Nasal cavity respiratory epithelium epithelial cell of viscerocranial mucosa (primary cell): ENCODE measurements at places on chromosomes 5 and 9. TPM values are rescaled to one million over a fixed set of nuclear protein-coding genes. Genes with fewer than 3 reads are reported as not detected.

The RAI14 gene
- total RNA-seq: 34.2 and 187 TPM in 2 replicates

The MZB1 gene
- 0.07 and 0.34 TPM in 2 replicates for total RNA-seq

The ATP6V0E1 gene
- 186 and 224 TPM in 2 replicates for total RNA-seq

The NUTM2G gene
- not detected in 2 replicates for total RNA-seq

The CRB2 gene
- under 0.01 TPM in 1 of 2 replicates, not detected in the other for total RNA-seq

The TMEM252 gene
- total RNA-seq: not detected in 2 replicates

The SPINK4 gene
- total RNA-seq: not detected in 2 replicates

The TGFBI gene
- 201 and 721 TPM in 2 replicates for total RNA-seq

The LCP2 gene
- not detected in 2 replicates for total RNA-seq
